BJ (cell line): ENCODE measurements at places on chromosomes 1 and 21.
A peak's percentile ranks its signal among the peaks of the same experiment; 100 is the strongest.

- no peak for DNase-seq
Observed at GRCh38 chr1:175788586-175789252, 45.3 kb upstream of the TNR start.

- no peak for DNase-seq
Observed at GRCh38 chr1:221794079-221794670, 52.3 kb upstream of the DUSP10 start.

DNA sequence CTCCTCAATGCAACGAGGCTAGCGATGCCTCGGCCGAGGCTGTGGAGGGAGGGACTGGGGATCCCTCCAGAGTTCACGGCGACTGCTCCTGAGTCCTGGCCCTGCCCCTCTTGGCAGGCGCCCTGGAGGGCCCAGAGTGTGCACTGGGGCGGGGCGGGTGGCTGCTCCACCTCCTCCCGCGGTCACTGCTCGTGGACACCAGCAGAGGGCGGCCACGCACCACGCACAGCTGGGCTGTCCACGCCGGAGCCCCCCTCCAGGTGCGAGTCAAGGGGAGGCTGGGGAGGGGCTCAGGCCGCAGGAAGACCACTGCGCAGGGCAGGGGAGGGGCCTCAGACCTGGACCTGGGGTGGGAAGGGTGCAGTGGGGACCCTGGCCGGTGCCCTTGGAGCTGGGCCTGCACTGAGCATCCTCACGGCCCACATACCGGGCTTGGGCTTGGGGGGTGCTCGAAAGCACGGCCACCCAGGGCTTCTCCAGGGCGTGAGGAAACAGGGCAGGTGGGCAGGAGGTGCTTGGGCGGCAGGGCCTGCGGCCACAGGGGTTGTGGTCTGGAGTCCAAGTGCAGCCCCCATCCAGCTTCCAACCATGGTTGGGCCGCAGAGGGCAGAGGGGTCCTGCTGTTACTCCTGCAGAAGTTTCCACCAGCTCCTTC lies 20.6 kb upstream of the TTC34 start:
- DNase-seq, result no peak

GRCh38 chr1:93616996-93617669 lies 64.5 kb downstream of the BCAR3 start:
- DNase-seq, result no peak

GRCh38 chr1:29579821-29580425 lies 343.6 kb downstream of the PTPRU start:
- peak; percentile 45 for DNase-seq
